Stimulated activated effector memory CD8-positive, alpha-beta T cell treated with anti-CD3 and anti-CD28 coated beads, Interleukin-12 subunit alpha, Interleukin-12 subunit beta, amount 100 ng/mL, for 72 hours (primary cell): ENCODE measurements at places on chromosomes 11 and 22.

DNA sequence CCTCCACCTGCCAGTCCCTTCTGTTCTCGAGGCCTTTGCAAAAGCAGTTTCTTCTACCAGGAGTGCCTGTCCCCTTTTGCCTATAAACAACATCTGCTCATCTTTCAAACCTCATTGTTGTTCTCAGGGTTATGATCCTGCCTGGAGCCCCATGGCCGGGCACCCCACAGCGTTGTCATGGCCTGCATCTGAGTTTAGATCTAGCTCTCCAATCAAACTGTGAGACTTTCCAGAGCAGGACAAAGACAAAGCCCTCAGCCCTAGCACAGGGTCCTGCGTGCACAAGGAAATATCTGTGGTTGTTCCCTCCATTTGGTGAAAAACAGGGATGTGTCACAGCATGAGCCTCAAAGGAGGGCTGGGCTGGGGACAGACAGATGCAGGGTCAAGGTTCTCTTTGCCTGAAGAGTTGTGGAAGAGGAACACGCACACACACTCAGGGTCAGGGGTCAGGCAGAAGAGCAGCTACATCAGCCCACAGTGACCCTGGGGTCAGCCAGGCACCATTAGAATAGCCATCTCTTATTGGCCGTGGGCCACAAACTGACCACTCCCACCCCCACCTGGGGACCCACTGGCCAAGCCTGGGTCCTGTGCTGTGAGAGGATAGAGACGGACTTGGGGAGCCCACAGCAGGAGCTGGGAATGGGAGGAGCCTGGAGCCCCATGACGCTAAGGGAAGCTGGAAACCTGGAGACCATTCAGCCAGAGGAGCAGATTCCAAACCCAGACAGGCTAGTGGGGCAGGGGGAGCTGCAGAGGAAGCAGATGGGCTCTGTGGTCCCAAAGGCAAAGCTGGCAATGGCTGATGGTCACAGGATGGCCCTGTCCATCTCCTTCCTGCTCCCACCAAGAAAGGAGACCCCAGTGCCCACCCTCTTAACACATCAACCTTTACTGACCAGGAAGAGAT is 99.4 kb downstream of the PDE2A start:
- DNase-seq, result no peak

DNA sequence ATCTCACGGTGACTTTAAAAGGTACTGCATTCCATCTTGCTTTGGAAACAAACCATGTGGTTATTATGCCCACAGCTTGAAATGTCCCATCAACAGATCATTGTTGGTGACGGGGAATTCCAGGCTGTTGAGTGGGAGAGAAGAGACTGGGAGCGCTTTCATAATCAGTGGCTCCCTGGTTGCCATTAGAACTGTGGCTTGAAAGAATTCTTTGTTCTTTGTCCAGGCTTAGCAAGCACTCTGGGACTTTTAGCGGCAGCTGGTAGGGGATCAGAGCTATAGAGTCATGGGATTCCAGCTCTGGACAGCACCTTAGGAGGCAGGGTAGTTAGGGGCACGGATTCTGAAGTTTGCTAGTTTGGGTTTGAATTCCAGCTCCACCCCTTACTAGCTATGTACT is 22.0 kb downstream of the MMP20 start:
- no peak for DNase-seq

DNA sequence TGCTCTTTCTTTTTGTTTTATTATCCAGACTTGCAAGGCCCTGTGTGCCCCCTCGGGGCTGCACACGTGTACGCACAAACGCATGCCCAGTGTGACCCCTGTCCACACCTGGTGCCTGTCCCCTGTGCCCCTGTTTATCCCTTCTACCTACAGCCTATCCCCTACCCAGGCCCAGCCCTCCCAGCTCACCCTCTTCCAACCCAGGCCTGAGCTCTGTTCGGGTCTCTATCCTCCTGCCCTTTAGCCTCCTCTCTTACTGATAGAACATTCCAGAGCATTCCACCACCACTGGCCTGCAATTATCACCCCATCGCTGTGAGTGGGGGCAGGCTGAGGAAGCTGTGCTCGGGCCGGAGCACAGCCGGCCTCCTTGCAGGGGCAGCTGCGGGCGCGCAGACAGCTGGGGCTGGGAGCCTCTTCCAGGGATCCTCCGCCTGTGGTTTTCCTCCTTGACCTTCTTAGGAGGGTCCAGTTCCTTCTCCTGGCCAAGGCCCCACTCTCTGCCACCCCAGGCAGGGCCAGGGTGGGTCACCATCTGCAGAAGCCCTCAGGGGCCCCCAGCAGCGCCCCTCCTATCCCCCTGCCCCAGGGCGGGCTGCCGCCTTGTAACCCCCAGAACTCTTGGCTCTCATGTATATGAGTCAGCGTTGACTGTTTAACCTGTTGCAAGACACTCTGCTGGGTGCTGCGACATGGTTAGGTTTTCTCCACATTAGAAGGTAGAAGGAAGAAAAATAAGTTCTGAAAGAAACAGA is 41.8 kb upstream of the KCNQ1OT1 start:
- no peak for DNase-seq

GRCh38 chr11:94882931-94883330 is 90.4 kb downstream of the CWC15 start:
- DNase-seq, result no peak

DNA sequence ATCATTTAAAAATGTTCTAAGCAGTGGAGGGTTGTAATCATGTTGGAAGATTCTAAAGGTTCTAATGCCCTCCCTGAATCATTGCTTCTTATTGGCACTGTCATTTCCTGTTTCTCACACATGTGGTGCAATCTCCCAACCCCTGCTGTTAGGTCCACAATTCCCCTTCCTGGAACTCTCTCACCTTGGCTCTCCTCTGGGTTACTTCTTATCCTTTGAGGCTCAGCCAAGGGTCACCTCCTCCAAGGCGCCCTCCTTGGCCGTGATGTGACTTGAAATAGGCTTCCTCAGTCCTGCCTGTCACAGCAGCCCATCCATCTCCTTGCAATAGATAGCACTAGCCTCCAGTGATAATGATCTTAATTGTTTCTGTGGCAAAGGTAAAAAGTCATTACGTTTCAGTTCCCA is 149.8 kb downstream of the TTC17 start:
- no peak for DNase-seq

- DNase-seq, result no peak
Observed at GRCh38 chr11:72589802-72590761, 84.1 kb downstream of the PDE2A start.

DNA sequence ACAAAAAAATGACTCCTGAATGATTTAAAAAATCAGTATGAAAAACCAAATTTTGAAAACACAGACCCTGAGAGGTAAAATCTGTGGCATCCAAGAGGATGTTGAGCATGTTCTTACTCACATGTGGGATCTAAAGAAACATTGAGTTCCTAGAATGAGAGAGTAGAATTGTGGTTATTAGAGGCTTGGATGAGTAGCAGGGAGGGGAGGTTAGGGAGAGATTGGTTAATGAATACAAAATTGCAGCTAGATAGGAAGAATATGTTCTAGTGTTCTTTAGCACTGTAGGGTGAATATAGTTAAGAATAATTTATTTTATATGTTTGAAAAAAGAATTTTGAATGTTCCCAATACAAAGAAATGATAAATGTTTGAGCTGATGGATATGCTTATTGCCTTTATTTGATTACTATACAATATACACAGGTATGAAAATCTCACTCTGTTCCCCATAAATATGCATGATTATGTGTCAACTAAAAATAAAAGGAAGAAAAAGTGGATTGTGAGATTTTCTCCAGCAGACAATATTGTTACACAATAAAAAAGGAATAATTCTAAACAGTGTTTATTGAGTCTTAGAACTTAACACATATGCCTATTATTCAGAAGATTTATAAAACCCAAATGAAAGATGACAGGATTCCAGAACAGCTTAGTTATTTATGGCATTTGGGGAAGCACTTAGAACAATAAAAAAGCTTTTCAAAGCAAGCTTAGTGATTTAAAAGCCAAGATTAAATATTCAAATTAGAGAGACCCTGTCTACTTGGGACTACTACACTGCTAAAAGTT is 28.7 kb downstream of the MS4A2 start:
- no peak for DNase-seq

DNA sequence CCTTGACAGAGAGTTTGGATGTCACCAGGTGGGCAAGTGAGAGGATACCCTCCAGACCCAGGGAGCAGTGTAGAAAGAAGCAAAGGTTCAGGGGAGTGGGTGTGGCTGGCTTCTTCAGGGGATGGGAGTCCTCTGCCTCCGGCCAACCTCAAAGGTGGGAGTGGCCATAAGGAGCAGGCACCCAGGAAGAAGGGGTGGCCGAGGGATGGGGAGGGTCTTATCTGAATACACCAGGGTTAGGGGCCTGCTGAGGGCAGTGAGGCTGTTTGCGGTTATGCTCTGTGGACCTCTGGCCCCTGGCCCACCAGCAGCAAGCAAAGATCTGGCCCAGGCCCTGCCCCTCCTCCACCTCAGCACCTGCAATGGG is 6.2 kb downstream of the NFAM1 start:
- no peak for DNase-seq

- DNase-seq, result peak; percentile 35
Observed at GRCh38 chr11:120738516-120739046, 227.0 kb downstream of the GRIK4 start.

- no peak for DNase-seq
Observed at GRCh38 chr11:82790723-82791484, 57.2 kb upstream of the FAM181B start.

GRCh38 chr22:33272871-33273270 is 214.7 kb upstream of the SYN3 start:
- DNase-seq, result no peak

DNA sequence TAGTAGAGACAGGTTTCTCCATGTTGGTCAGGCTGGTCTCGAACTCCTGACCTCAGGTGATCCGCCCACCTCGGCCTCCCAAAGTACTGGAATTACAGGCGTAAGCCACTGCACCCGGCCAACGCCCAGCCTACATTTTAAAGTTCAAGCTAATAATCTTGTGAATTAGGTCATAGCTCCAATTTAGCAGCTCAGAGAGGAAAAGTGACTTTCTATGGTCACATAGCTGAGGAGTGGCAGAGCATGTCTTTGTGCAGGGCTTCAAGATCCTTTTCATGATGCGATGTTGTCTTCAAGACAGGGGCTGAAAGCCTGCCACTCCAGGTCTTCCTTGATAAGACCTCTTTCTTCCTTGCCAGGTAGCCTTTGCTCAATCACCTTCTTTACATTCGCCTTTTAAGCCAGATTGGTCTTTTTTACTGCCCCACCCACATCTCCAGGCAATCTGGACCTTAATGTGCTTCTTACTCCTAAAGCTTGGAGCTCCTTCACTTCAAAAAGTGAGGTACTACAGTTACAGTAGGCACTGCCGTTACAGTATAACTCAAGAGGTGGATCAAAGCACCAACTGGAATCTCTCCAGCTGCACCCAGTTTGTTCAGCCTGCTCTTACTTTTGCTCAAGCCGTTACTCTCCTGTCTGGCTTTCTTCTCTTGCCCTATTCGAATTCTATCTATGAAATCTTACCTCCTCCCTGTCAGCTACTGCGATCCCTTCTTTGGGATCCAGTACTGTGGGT is 18.2 kb downstream of the YWHAH start:
- no peak for DNase-seq

DNA sequence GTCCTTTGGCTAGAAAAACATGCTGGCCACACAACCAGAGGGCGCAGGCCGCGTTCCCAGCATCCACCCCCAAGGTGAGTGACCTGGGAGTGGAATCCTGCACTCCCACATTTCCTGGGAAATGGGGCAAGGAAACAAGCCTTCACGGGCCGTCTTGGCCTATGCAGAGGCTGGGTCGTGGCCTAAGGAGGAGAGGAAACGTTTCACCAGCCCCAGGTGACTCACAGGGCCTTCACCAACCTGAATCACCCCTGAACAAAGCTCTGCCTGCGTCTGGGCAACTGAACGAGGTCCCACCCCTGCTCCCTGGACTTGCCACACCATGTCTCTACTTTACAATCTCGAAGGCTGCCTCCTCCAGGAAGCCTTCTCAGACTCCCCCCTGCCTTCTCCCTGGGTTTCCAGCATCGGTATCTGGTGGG is 13.2 kb downstream of the MYH9 start:
- no peak for DNase-seq

DNA sequence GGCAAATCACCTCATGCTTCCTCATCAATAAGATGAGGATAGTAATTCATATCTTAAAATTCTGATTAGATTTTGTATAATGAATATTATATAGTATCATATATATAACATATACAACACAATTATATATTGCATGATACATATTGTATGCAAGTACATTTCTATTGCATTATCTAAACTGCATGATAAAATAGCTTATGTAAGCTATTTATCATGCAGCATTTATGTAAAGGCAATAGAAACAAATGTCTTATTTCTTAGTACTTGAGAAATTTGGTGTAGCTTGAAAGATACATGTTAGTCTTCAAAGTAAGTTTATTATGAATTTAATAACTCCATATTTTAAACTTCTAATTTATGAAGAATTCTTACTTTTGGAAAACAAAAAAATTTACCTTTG is 5.5 kb downstream of the LIN7C start:
- DNase-seq, result no peak

GRCh38 chr22:16601437-16602223 is 9.0 kb upstream of the CCT8L2 start:
- no peak for DNase-seq

- DNase-seq, result no peak
Observed at GRCh38 chr11:79028225-79028624, 412.6 kb downstream of the TENM4 start.

- no peak for DNase-seq
Observed at GRCh38 chr11:70135625-70136059, 57.5 kb downstream of the ANO1 start.

GRCh38 chr11:57483562-57483918 is 23.2 kb downstream of the RTN4RL2 start:
- no peak for DNase-seq

DNA sequence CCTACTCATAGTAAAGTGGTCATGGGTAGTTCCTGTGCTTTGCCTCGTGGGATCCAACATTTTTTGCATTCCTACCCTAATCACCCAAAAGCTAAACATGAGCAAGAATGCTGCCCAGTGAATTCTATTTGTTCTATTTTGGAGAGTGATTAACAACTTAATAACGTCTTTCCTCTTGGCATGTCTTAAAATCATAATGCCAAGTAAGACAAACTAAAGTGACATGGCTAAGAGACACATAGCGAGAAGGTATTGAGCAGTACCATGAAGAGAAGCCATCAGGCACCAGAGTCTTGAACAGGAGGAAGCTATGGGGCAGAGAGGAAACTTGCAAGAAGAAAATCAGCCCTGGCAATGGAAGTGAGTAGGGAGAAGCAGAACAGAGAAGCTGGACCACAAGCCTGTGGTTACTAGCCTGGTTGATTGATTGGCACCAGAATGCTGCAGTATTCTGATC is 32.0 kb downstream of the EXPH5 start:
- no peak for DNase-seq

DNA sequence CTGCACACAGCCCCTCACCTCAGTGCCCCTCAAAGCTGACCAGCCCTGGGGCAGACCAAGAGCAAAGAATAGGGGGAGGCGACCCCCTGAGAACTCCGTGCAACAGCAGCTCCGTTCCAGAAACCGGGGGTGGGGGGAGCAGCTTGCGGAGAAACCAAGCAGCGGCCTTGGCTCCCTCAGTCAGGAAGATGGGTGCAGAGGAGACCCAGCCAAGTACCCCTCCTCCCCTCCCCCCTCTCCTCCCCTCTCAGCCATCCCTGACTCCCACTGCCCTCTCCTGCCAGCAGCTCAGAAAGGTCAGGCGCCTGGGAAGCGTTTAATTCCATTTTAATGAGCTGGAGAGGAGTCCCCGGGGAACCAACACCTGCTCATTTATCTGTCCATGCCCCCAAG is 78.9 kb downstream of the PDE2A start:
- DNase-seq, result no peak

GRCh38 chr11:93686812-93687211 is 25.3 kb downstream of the CEP295 start:
- DNase-seq, result no peak

GRCh38 chr11:44876194-44876723 is 74.4 kb downstream of the TP53I11 start:
- no peak for DNase-seq
